Sciatic nerve (tissue), 2 donors: ENCODE measurements at places on chromosomes 1 and 21. TPM values are rescaled to one million over a fixed set of nuclear protein-coding genes. Genes with fewer than 3 reads are reported as not detected.

The RGSL1 gene
- not detected for total RNA-seq

The FCRL4 gene
- not detected for total RNA-seq

The CFHR4 gene
- not detected for total RNA-seq

The LCA5L gene
- total RNA-seq, result 2.2 TPM

The ASB17 gene
- total RNA-seq, result not detected

The HES3 gene
- not detected for total RNA-seq

The RAP1GAP gene
- 14.7 TPM for total RNA-seq

The GPR137B gene
- 91.6 TPM for total RNA-seq

The CLCA4 gene
- total RNA-seq, result not detected

The ANKRD35 gene
- 3.8 TPM for total RNA-seq
